ENCODE measurements at places on chromosomes 11 and 22.
A peak's percentile ranks its signal among the peaks of the same experiment; 100 is the strongest.

GRCh38 chr11:79436919-79437277 lies 3.9 kb downstream of the TENM4 start:
- no peak for DNase-seq

DNA sequence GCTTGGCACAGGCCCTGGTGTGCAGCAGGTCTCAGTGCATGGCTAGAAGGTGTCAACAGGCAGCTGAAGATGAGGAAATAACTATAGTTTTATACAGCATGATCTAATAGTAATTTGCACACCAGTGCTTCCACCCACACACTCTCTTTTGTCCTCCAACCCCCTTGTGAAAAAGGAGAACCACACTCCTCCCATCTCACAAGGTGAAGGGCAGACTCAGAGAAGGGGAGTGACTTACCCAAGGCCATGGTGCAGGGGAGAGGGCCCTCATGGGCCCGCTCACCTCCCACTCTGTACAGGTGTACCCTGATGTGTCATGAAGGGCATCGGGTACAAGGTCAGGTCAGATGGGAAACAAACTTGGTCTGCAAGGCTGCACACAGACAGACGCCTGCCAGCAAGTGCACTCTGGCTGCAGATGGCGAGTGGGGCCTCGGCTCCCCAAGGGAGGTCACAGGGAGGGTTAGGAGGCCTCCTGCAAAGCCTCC lies 53.4 kb downstream of the DGCR2 start:
- DNase-seq, result no peak

DNA sequence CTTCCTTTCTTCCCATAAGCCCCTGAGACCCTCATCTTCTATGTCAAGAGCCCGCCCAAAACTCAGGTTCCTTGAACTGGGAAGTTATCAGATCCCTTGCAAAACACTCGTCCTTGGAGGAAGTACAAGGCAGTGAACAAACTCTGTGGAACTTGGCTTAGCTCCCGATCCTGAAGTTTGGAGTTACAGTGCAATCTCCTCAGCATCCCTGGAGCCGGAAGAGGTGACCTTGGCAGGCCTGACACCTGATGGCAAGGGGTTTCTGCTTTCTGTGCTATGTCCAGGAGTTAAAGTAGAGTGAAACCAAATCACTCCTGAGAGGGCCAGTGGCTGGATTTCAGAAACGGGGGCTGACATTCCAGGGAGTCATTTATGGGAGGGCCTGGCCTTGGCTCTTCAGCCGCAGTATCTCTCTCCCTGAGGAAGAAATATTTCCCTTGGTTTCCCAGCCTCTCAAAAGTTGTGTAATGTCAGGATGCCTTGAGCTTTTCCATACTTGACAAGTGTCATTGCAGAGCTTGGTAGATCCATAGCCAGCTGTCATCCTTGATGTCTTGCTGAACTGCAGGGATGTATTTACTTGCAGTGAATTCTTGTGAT lies 1.9 kb upstream of the GRAMD1B start:
- DNase-seq, result no peak

- DNase-seq, result no peak
These were observed 37.1 kb upstream of the RAB38 start for GRCh38 chr11:88212300-88212699.

DNA sequence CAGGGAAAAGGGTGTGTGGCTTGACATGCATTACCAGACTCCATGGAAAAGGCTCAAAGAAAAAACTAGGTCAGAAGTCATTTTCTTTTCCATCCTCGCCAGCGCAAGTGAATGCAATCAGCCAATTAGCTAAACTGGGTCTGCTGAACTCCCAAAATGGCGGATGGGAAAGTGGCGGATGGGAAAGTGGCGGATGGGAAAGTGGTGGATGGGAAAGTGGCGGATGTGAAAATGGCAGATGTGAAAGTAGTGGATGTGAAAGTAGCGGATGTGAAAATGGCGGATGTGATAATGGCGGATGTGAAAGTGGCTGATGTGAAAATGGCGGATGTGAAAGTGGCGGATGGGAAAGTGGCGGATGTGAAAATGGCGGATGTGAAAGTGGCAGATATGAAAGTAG lies 158.4 kb downstream of the CEP164 start:
- DNase-seq, result no peak

DNA sequence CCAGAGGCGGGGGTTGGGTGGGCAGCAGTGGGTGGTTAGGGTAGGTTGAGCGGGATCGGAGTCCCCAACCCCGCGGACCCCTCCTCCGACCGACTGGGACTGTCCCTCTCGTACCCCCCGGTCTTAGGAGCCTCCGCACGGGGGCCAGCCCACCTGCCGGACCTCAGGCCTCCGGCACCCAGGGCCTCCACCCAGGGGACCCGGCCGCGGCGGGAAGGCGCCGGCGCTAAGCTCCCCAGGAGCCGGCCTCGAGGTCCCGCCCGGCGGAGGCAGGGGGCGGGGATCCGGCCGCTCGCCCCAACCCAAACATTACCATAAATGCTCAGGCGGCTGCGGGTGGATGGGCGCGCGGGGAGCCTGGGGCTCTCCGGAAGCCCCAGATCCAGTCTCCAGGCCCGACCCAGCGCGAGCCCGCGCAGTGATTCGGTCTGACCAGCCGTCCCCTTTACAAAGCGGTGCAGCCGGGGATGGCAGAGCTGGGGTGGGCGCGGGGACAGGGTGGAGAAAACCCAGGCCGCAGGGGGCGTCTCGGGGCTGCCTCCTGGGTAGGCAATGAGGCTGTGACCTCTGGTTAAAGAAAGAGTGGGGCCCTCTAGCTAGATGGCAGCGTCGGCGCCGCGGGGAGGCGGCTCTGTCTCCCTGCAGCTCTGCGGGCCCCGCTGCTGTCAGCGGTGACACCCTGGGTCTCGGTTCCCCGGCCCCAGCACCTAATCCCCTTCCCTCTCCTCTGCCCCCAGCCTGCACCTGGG lies 4.0 kb upstream of the MCAM start:
- no peak for DNase-seq

GRCh38 chr22:27988704-27989103 lies 69.6 kb upstream of the PITPNB start:
- DNase-seq, result no peak

DNA sequence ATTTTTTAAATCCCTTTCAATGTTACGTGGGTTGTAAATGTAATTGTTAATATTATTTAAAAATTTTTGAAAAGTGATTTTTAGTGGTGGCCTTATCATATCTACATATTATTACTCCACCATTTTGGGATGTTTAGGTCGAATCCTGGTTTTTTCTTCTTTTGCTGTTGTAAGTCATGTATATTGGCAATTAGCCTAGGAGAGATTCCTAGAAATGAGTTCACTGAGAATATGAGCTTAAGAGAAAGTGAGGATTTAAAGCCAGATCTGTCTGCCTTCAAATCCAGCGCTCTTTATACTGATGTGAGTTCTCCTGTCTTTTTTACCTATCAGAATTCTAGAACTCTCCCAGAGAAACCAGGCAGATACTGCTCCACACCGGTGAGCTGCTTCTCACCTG lies 56.1 kb downstream of the PTPRJ start:
- DNase-seq, result no peak

GRCh38 chr22:38869663-38870062 lies 2.4 kb downstream of the CBX6 start:
- no peak for DNase-seq

DNA sequence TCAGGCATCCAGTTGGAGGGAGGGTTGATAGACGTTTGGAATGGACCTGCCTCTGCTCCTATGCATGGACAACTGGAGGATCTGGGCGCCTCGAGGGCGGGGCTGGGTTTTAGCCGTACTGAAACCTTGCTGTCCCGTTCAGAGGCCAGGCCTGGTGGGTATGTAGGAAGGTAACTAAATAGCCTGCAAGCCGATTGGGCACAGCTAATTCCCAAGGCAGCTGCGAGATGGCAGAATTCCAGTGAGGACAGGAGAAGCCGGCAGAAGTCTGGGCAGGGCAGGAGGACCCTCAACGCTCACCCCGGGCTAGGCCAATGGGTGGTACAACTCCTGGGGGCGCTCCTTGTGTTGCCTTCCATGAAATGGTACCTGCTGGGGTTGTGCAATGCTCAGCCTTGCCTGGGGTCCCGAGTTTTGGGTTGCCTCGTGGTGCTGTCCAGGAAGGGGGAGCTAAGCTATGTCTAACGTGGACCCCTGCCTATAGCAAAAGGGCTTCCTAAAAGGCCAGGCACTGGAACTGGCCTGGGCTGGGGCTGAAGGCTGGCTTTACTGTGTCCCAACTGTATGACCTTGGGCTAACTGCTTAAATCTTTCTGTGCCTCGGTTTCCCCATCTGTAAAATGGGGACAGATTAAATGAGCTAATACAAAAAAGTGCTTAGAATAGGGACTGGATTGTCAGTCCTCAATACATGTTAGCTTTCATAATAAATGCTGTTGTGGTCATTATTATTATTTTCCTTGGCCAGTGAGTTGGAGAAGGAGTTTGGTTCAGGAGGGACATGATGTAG lies 30.1 kb upstream of the CD82 start:
- DNase-seq, result no peak

DNA sequence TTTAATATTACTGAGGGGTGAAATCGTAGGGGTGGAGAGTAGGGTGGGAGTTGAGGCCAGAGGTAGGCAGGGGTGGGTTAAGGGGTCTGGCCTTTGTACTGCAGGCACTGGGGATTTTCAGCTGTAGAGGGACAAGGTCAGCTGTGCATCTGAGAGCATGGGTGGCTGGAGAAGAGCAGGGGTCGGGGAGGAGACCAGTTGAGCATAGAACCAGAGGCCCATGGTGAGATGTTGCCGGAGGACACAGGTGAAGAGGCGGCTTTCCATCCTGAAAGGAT lies 12.1 kb upstream of the CELSR1 start:
- no peak for DNase-seq

- DNase-seq, result peak; percentile 89
These were observed 22.2 kb downstream of the RRAS2 start for GRCh38 chr11:14336507-14337503.

- DNase-seq, result no peak
These were observed 299.7 kb downstream of the ST3GAL4 start for GRCh38 chr11:126654886-126655806.

- no peak for DNase-seq
These were observed 11.3 kb upstream of the FBXO3 start for GRCh38 chr11:33785609-33786008.

- DNase-seq, result no peak
These were observed 1813.1 kb upstream of the RAG2 start for GRCh38 chr11:38411149-38411548.

DNA sequence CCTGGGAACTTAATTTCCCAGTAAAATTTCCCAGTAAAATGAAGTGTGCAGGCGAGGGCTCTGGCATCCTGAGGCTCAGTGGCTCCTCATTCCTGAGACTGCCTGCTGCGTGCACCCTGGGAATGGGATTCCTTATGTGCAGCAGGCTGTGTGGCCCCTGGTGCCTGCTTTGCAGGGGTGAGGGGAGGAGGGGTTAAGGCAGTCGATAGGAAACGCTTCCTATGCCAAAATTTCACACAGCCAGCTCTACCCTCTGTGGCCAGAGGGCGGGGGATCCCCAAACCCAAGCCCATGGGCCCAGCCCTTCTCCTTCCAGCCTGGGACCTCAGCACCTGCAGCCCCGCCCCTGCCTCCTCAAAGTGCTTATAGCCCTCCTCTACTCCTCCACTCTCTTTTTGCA lies 12.1 kb upstream of the BAIAP2L2 start:
- DNase-seq, result no peak

GRCh38 chr22:37634417-37634924 lies 5.0 kb upstream of the SH3BP1 start:
- DNase-seq, result no peak

DNA sequence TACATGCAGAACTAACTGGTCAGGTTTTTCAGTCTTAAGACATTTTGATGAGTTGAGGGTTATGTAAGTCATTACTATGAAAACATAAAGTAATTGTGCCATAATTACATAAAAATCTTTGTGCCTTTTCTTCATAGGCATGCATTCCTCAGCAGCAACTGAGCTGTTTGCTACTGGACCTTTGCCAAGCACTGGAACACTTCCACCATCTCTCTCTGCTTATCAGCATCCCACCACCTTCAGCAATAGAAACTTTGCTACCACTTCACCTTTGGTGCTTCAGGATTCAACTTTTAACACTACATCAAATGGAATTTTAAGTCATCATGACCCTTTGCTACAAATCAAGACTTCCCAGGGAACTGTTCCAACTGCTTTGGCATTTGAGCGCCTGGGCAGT lies 39.0 kb downstream of the QSER1 start:
- no peak for DNase-seq

GRCh38 chr11:115581871-115582639 lies 77.8 kb upstream of the CADM1 start:
- no peak for DNase-seq

- no peak for DNase-seq
These were observed 119.8 kb upstream of the SORL1-AS1 start for GRCh38 chr11:121572571-121573059.

DNA sequence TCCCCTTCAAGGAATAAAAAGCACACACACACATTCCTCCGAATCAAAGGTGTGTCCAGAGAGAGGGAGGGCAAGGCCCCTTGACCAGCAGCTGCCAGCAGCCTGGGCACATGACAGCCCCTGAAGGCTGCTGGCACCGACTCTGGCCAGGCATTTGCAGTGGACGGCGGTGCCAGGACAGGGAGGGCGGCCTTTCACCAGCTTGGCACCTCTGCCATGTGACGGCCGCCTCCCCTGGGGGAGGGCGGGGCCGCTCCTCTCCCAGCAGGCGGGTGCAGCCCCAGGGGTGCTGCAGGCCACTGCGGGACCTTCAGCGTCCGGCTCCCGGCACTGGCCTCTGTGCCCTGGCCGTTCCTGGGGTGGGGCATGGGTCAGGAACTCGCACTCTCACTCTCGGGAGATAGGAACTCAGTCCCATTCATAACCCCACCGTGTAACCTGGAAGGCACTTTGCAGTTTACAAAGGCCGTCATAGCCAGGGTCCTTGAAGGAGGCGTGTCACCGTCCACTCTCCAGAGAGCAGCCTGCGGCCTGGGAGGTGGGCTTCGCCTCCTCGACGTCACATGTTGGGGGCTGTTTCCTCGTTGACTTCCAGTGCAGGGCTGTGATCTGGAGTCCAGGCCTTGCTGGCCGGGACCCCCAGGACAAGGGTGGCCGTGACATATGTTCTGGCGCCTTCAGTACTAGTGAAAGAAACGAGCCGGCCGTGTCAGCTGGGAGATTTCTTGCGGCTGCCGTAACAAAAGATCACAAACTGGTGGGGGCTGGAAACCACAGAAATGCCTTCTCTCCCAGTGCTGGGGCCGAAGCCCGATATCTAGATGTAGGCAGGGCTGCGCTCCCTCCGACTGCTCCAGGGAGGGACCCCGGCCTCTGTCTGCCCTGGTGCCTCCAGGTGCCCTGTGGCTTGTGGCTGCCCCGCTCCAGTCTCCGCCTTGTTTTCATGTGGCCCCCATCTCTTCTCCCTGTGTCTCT lies 39.9 kb upstream of the SMIM38 start:
- no peak for DNase-seq

DNA sequence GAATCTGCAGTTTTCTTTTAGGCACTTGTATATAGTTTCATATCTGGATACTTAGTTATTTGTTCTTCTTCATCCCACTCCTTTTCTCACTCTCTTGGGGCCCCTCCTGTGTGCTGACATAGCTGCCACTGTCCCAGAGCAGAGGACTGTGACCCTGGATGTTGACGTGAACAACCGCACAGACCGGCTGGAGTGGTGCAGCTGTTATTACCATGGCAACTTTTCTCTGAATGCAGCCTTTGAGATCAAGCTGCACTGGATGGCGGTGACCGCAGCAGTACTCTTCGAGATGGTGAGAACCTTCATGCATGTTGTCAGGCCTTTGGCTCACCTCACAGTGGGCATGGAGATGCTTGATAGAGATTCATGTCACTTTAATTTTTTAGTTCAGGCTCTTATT lies 50.9 kb upstream of the YWHAH start:
- DNase-seq, result no peak

Measured in HFFc6 (cell line).